ENCODE measurements at places on chromosomes 4 and X.
A peak's percentile ranks its signal among the peaks of the same experiment; 100 is the strongest.

GRCh38 chrX:130575831-130576389 lies 174.1 kb downstream of the RBMX2 start:
- DNase-seq, result peak; percentile 57

DNA sequence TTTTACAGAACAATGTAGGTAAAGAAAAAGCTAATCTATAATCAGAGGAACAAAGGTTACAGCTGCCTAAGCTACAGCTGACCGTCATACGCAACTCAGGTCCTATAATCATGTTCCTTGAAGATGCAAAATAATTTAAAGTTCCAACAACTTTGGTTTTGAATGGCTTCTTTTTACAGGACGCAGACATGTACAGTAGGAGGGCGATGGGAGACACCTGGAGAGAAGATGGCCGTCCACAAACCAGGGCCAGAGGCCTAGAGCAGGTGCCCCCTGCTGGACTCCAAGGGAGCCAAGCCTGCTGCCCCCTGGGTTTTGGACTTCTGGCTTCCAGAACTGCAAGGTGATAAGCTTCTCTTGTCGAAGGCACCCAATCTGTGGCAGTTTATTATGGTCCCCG lies 10.6 kb downstream of the HGFAC start:
- no peak for DNase-seq

DNA sequence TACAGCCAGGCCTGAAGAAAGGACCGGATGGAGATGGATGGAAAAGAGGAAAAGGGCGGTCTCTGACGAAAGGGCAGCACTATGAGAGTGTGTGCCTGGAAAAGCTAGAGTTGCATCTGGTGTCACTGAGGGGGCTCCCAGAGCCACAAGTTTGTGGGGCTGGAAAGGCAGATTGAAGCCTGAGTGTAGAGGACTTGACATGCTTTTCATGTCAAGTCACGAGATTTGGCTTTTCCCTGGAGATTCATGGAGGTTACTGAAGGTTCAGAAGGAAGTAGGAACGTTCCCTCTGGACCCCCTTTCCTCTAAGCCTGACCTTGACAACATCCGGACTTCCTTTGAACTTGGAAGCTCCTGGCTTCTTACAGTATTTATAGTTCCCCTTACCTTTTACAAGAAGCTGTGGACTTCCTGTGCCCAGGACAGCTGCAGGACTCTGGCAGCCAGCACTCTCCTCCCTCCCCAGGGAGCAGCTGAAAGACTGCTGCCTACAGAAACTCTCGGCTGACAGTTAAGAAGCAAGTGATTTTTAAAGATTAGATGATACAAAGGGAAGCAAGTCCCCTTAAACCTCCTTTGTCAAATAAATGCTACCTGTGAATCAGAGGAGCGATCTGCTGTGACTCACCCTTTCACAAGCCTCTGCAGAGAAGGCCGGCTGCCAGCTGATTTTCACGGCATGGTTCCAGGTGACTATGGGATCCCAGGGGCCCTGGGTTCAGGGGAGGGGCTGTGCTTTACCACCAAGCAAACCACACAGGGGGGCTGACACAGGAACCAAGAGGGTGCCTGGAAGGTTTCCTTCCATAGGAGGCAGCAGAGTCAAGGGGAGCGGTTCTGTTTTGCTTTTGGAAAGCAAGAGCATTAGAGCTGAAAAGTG lies 72.9 kb upstream of the STIM2 start:
- DNase-seq, result peak; percentile 80

DNA sequence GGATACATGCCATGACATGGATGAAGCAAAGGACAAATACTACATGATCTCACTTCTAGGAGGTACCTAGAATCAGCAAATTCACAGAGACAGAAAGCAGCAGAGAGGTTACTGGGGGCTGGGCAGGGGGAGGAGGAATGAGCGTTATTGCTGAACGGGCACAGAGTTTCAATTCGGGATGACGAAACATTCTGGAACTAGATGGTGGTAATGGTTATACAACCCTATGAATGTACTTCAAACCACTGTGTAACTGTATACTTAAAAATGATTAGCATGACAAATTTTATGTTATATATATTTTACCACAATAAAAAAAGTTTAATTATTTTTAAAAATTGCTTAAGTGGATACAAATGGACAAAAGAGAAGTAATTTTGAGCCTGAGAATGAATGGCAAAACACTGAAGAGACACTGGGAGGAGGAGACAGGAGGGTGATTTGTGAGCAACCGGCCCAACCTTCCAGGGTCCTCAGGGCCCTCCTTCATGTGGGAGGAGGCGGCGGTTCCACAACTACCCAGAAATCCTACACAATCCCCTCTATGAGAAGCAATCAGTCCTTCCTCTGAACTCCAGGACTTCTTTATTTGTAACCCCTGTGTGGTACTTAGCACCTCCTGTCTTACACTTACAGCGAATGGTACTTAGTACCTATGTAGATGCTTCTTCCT lies 14.1 kb downstream of the ACSL1 start:
- no peak for DNase-seq

GRCh38 chrX:49915361-49916222 lies 6.8 kb upstream of the CLCN5 start:
- DNase-seq, result peak; percentile 75

- no peak for DNase-seq
These were observed 65.2 kb upstream of the TLR2 start for GRCh38 chr4:153618833-153619232.

DNA sequence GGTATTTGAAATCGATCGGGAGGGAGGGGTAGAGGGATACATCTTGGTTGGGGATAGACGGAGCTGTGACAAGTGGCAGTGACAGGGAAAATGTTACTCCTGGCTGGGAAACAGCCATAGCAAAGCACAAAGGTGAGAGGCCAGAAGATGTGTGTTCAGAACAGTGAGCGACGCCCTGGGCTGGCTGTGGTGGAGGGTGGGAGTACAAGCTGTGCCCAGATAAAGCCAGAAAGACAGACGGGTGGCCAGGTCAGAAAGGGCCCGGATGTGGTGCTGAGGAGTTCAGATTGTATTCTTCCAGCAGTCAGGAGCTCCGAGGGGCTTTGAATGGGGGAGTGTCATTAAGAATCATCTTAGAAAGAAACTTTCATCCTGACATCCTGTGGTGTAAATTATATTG lies 27.9 kb downstream of the CCDC149 start:
- DNase-seq, result no peak
